Breast epithelium (tissue), 4 donors: ENCODE measurements at places on chromosomes 6 and 20. TPM values are rescaled to one million over a fixed set of nuclear protein-coding genes. Genes with fewer than 3 reads are reported as not detected.

DNA sequence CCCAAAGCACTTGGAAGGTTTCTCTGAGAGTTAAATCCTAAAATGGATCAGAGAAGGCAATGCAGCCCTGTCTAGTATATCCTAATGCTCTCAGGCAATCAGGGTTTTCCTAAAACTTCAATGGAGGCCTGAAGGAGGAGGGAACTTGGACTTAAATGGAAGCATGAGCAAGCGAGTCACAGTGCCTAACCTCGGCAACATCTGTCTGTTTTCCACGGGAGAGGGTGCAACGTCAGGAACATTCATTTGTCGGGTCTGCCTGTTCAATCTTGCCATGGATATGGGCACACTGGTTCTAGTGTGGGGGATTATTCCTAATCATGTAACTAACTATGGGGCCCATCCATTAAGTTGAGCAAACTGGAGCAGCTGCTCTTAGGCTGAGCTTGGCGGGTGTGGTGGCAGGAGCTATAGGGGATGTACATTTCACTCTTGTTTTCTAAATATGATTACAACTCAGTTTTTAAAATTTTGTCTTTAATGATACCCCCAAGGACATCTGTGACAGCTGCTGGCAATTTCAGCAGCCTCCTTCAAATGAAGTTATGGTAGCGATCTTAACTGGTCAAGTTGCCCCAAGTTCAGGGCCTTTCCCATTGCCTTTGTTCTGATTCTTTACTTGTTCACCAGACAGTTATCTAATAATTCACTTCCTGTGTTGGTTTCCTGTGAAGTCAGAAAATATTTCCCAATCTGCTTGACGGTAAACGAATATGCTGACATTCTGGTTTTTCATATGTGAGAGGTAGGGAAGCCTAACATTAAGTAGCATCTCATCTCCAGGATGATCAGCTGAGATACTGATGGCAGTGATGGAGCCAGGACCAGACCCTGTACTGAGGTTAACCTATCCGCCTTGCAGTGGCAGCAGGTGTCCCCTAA lies 21.6 kb downstream of the DSE start:
- DNase-seq, result no peak

Gene BTNL2
- not detected for total RNA-seq

DNA sequence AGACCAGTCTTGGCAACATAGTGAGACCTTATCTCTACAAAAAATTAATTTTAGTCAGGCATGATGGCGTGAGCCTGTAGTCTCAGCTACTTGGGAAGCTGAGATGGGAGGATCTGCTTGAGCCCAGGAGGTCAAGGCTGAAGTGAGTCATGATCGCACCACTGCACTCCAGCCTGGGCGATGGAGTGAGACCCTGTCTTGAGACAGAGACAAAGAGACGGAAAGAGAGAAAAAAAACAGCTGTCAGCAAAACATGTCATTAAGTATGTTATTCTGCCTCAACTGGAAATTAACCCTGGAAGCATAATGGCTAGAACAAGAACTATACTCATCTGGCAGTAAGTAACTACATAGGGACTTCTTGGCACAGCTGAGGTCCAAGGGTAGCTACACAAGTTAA lies 7.2 kb downstream of the MMS22L start:
- DNase-seq, result no peak

GRCh38 chr6:37209461-37210205 lies 39.7 kb downstream of the PIM1 start:
- no peak for DNase-seq

GRCh38 chr6:87724983-87725811 lies 23.2 kb upstream of the AKIRIN2 start:
- DNase-seq, result no peak

GRCh38 chr20:25238319-25239037 lies 9.4 kb upstream of the PYGB start:
- DNase-seq, result no peak

Gene MATN4
- total RNA-seq, result not detected

Gene COL21A1
- total RNA-seq, result 2.9 TPM

- no peak for DNase-seq
These were observed 20.7 kb upstream of the HEY2 start for GRCh38 chr6:125728739-125729138.

Gene SLC2A10
- 26.9 TPM for total RNA-seq

DNA sequence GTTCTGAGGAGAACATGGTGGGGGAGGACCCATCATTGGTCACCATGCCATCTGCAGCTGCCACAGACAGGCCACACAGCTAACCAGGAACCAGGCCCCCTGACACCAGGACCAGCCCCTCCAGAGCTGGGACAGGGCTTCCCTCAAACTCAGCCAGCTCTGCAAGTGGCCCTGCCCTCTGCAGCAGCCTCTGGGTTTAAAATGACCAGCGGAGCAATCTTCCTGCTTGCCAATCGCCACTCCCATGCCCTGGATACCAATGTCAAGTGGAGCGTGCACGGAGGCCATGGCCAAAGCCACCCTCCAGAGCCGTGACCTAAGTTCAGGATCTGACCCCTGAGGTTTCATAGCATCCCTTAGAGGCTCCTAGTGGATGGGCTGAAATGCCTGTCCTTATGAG lies 199.4 kb downstream of the SYNDIG1 start:
- DNase-seq, result no peak

- peak; percentile 89 for DNase-seq
These were observed 12.1 kb downstream of the BCL2L1 start for GRCh38 chr20:31710423-31711108.

DNA sequence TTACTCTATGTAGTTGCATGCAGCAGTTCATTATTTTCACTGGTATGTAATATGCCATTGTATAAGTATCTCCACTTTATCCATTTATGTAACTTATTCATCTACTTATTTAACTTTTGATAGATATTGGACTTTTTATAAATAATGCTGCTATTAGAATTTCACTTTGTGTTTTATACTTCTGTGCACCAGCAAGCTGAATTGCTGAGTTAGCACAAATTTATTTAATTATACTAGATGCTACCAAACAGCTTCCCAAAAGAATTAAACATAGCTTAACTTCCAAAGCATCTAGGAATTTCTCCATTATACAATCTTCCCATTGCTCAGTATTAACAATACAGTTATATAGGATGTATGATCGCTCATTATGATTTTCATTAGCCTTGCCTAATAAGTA lies 308.0 kb upstream of the FKBP1C start:
- DNase-seq, result no peak

GRCh38 chr6:44681761-44682160 lies 294.3 kb downstream of the CDC5L start:
- DNase-seq, result no peak

GRCh38 chr20:45032781-45033180 lies 66.5 kb downstream of the STK4 start:
- no peak for DNase-seq

DNA sequence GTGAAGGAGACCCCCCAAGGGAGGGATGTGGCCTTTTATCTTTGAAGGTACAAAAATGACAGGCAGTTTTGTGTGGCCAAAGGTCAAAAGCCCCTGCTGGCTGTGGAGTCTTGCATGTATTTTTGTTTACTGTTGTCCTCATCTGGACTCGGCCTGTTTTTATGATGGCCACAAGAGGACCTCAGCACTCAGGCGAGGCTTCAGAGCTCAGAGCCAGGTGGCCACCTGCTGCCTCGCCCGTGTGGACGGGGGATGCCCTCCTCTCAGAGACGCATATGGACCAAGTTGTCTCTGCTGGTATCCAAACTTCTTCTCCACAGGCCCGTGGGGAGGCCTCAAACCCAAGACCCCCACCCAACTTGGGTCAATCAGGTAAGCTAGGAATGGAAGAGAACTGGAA lies 118.2 kb downstream of the DACT2 start:
- no peak for DNase-seq

Gene OR12D3
- not detected for total RNA-seq
